Ascending aorta (tissue), 2 donors: ENCODE measurements at places on chromosomes 4 and X. TPM values are rescaled to one million over a fixed set of nuclear protein-coding genes. Genes with fewer than 3 reads are reported as not detected.

UGT8 gene
- total RNA-seq, result not detected

- H3K27me3 ChIP-seq, result peaks cover 14% of the 10 kb centered on the region
- peak overlapping the region; percentile 16 for H3K4me3 ChIP-seq
- H3K27ac ChIP-seq, result no peak overlapping the region
- H3K36me3 ChIP-seq, result no peaks in the 10 kb centered on the region
- DNase-seq, result no peak
Measured at GRCh38 chrX:153643431-153644351, 3.3 kb upstream of the DUSP9 start.

GLRA2 gene
- total RNA-seq, result not detected

SMIM10 gene
- 11.7 TPM for total RNA-seq

FAM184B gene
- total RNA-seq, result not detected

DNA sequence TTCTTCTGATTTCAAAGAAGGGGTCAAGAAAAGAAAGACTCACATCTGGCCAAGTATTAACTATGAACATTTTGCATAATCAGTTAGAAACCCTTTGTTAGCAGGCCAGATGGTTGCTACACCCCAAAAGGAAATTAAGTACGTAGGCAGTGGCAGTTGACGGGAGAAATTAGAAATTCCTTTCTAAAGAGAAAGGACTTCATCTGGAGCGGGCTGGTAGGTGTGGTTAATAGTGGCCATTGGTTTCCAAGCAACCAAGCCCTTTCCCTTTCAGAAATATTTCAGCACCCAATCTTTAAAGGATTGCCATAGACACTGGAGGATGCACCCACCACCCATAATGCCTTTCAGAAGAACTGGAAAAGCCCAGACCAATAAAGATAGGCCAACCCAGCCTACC is 235.7 kb upstream of the LDB2 start:
- no peak for DNase-seq
- no peaks in the 10 kb centered on the region for H3K4me1 ChIP-seq
- no peaks in the 10 kb centered on the region for H3K36me3 ChIP-seq
- no peaks in the 10 kb centered on the region for H3K27me3 ChIP-seq
- no peak overlapping the region for H3K27ac ChIP-seq
- H3K4me3 ChIP-seq, result no peak overlapping the region

GRCh38 chrX:110412971-110413726 is 54.5 kb downstream of the RTL9 start:
- peak overlapping the region; percentile 71 for H3K27ac ChIP-seq
- H3K4me3 ChIP-seq, result no peak overlapping the region
- H3K4me1 ChIP-seq, result no peaks in the 10 kb centered on the region

- no peaks in the 10 kb centered on the region for H3K4me1 ChIP-seq
- H3K27me3 ChIP-seq, result no peaks in the 10 kb centered on the region
- no peak overlapping the region for H3K4me3 ChIP-seq
- no peak for DNase-seq
- H3K27ac ChIP-seq, result no peak overlapping the region
Measured at GRCh38 chr4:148786699-148787098, 344.5 kb upstream of the NR3C2 start.

- no peak overlapping the region for H3K4me3 ChIP-seq
- no peak for DNase-seq
- H3K36me3 ChIP-seq, result no peaks in the 10 kb centered on the region
- H3K27ac ChIP-seq, result peak overlapping the region; percentile 50
- no peaks in the 10 kb centered on the region for H3K27me3 ChIP-seq
Measured at GRCh38 chrX:39809331-39809730, 288.4 kb downstream of the BCOR start.

GRCh38 chr4:138013625-138014024 is 228.5 kb downstream of the SLC7A11 start:
- H3K36me3 ChIP-seq, result no peaks in the 10 kb centered on the region
- H3K4me3 ChIP-seq, result no peak overlapping the region
- H3K27ac ChIP-seq, result no peak overlapping the region
- no peaks in the 10 kb centered on the region for H3K27me3 ChIP-seq
- H3K4me1 ChIP-seq, result no peaks in the 10 kb centered on the region
- DNase-seq, result no peak

FRG2 gene
- total RNA-seq, result not detected

DNA sequence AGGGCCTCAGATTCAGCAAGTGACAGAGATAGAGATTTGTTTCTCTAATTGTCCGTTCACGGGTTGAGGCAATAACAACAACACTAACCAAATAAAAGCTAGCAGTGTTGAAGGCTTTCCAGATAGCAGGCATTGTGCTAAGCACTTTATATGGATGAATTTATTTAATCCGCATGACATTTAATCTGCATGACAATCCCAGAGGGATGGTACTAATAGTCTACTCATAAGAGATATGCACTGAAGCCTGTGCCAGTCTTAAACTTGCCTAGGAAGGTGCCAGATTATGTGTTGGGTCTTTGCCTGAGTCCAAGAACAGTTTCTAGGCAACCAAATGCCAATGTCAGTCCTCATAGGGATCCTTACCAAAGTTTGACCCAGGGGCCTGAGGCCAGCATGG is 37.7 kb upstream of the FAT1 start:
- no peaks in the 10 kb centered on the region for H3K4me1 ChIP-seq
- H3K27ac ChIP-seq, result no peak overlapping the region
- no peak for DNase-seq
- H3K27me3 ChIP-seq, result no peaks in the 10 kb centered on the region
- H3K36me3 ChIP-seq, result no peaks in the 10 kb centered on the region
- no peak overlapping the region for H3K4me3 ChIP-seq

PLP1 gene
- 5.9 TPM for total RNA-seq

DNA sequence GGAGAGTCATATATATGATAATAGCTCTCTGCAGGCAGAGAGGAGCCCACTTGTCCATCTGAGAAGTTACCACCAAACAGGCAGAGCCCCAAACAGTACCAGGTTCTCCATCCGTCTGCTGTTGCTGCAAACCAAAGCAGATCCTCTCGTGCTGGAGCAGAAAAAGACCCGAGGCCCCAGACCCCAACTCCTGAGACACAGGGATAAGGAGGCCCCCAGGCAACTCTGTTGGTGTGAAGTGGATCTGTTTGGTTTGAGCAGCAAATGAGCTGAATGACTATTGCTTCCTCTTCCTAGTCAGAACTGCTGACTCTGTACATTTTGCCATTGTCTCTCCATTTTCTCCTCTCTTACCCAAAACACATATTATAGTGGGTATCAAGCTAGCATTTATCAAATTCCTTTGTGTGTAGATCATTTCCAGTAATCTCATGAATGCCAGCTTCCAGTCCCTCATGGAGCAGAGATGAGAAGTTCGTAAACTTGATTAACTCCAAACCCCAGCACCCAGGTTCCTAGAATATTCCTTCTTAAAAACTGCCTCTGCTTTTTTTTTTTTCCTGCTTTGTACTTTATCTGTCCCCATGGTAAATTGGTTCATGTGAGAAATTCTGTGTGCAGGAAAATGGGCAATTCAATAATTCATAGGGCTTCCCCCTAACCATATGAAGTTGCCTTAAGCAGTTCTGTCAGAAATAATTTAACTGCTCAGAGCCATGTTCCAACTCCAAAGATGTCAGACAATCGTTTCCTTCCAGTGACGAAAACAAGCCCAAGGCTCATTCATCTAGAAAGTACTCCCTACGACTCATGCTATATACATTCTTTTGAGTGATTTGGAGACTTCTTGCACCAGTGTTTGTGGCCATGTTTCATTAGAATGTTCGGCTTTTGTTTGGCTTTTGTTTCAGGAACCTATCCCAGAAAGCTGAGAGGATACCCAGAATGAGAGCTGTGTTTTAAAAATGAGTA is 98.6 kb upstream of the ATXN3L start:
- no peak overlapping the region for H3K27ac ChIP-seq
- H3K4me1 ChIP-seq, result no peaks in the 10 kb centered on the region
- H3K27me3 ChIP-seq, result no peaks in the 10 kb centered on the region
- H3K36me3 ChIP-seq, result no peaks in the 10 kb centered on the region
- no peak overlapping the region for H3K4me3 ChIP-seq

DNA sequence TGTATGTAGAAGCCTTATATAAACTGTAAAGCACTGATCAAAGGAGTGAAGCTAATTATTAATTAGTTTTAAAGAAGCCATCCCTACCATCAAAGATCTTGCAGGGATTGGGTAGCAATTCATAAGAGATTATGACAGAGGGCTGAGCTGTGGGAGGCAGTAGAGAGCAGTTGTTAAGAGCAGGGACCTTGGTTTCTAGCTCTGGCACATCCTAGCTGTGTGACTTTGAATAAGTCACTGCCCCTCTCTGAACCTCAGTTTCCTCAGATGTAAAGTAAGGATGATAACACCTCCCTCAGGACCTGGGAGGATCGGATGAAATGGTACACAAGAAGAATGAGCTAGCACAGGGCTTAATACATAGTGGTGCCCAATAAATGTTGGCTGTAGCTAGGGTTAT is 45.4 kb downstream of the APLN start:
- no peaks in the 10 kb centered on the region for H3K36me3 ChIP-seq
- H3K27me3 ChIP-seq, result no peaks in the 10 kb centered on the region
- H3K4me3 ChIP-seq, result no peak overlapping the region
- no peak overlapping the region for H3K27ac ChIP-seq
- H3K4me1 ChIP-seq, result no peaks in the 10 kb centered on the region

HTN1 gene
- total RNA-seq, result not detected

SNCA gene
- total RNA-seq, result not detected

BTK gene
- total RNA-seq, result 0.64 TPM

DNA sequence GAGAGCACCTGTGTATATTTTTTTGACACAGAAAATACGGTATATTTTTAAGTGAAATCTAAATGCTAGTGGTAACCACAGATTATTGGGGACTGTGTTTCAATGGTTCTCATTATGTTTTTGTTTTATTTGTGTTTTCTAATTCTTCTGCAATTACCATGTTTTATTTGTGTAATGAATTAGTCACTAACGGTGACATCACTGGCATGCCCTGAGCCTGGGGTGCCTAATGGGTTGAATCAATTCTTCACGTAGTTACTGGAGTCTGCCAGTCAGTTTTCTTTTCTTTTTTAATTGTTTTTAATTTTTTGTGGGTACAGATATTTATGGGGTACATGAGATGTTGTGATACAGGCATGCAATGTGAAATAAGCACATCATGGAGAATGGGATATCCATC is 168.8 kb downstream of the RELL1 start:
- H3K4me3 ChIP-seq, result no peak overlapping the region
- H3K4me1 ChIP-seq, result no peaks in the 10 kb centered on the region
- no peaks in the 10 kb centered on the region for H3K36me3 ChIP-seq
- H3K27ac ChIP-seq, result no peak overlapping the region
- DNase-seq, result no peak

GRCh38 chr4:184817494-184818215 is 8.1 kb downstream of the ACSL1 start:
- no peak overlapping the region for H3K4me3 ChIP-seq
- peaks cover 18% of the 10 kb centered on the region for H3K4me1 ChIP-seq
- no peaks in the 10 kb centered on the region for H3K27me3 ChIP-seq
- H3K36me3 ChIP-seq, result no peaks in the 10 kb centered on the region
- peak overlapping the region; percentile 20 for H3K27ac ChIP-seq

GRCh38 chr4:67446811-67447210 is 98.5 kb downstream of the CENPC start:
- no peak overlapping the region for H3K4me3 ChIP-seq
- no peaks in the 10 kb centered on the region for H3K4me1 ChIP-seq
- DNase-seq, result no peak
- no peak overlapping the region for H3K27ac ChIP-seq
- H3K36me3 ChIP-seq, result peaks cover 3% of the 10 kb centered on the region
- H3K27me3 ChIP-seq, result no peaks in the 10 kb centered on the region

DNA sequence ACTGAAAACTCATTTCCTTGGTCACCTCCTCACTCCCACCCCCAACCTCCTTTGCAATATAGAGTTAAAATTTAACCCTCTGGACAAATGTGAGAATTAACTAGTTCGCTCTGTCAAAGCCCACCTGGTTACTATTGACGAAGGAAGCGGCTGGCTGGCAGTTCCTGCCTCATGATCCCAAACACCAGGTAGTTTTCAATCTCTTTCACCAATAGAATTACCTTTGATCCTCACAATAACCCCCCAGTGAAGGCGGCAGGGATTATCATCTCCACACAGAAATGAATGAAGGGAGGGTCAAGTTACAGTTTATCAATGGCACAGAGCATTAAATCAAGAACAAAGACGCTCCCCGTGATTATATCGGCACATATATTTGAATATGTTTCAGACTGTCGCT is 65.7 kb upstream of the TTC29 start:
- no peaks in the 10 kb centered on the region for H3K4me1 ChIP-seq
- no peaks in the 10 kb centered on the region for H3K36me3 ChIP-seq
- no peak overlapping the region for H3K4me3 ChIP-seq
- DNase-seq, result no peak

GRCh38 chrX:17072721-17073230 is 126.3 kb downstream of the REPS2 start:
- H3K4me3 ChIP-seq, result no peak overlapping the region
- H3K4me1 ChIP-seq, result no peaks in the 10 kb centered on the region
- peak overlapping the region; percentile 36 for H3K27ac ChIP-seq
- DNase-seq, result no peak
- H3K36me3 ChIP-seq, result no peaks in the 10 kb centered on the region

GRCh38 chrX:35819241-35819640 is 21.1 kb downstream of the MAGEB16 start:
- no peaks in the 10 kb centered on the region for H3K27me3 ChIP-seq
- no peaks in the 10 kb centered on the region for H3K4me1 ChIP-seq
- H3K27ac ChIP-seq, result no peak overlapping the region
- no peak for DNase-seq
- no peaks in the 10 kb centered on the region for H3K36me3 ChIP-seq
- no peak overlapping the region for H3K4me3 ChIP-seq

S100P gene
- total RNA-seq, result not detected
